ENCODE measurements at places on chromosomes 3 and 15.

- no peak for DNase-seq
Measured at GRCh38 chr3:4751502-4752101, 227.6 kb upstream of the BHLHE40 start.

- no peak for DNase-seq
Measured at GRCh38 chr3:36695113-36695768, 69.1 kb downstream of the DCLK3 start.

GRCh38 chr3:53555068-53555588 is 60.7 kb downstream of the CACNA1D start:
- DNase-seq, result no peak

GRCh38 chr3:178217479-178217878 is 318.8 kb upstream of the KCNMB2 start:
- DNase-seq, result no peak

DNA sequence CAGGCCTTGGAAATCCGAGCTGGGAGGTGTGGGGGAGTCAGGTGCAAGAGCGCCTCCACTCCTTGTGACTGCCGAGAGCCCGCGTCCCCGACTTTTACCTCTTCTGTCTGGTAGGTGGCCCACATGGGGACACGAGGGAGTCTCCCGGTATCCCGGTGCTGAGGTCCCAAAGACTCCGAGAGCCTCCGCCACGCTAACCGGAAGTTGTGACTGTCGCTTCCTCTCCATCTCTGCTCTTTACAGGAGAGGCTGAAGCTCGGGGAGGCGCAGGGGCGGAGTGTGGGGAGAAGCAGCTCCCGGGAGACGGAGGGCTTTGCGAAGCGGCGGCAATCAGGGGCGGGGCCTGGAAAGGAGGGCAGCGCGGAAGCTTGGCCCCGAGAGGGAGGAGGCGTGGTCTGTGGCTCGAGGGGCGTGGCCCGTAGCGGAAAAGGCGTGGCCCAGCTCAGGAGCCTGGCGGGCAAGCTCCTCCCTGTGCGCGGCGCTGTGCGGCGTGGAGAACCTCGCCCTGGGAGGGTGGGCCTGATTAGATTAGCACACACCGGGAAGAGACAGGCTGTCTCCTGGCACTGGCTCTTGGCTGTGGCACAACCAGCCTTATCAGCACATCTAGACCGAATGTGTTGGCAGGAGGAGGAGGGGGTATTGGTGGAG is 143.9 kb downstream of the GABRB3 start:
- no peak for DNase-seq

DNA sequence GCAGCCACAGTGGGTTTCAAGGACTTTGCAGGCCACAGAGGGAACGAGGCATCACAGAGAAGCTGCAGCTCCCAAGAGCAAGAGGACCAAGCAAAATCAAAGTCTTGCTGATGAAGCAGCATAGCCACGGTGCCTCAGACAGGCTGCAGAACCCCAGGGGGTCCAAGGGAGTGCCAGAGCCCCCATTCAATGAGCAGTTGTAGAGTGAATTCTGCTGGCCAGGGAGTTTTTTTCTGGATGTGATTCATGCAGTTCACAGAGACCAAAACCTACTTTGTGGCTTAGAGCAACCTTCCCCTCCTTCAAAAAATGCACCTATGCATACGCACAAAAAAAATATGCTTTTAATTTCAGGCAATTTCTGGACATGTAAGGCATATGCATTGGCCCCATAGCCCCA is 409.0 kb downstream of the VPS13C start:
- DNase-seq, result no peak

DNA sequence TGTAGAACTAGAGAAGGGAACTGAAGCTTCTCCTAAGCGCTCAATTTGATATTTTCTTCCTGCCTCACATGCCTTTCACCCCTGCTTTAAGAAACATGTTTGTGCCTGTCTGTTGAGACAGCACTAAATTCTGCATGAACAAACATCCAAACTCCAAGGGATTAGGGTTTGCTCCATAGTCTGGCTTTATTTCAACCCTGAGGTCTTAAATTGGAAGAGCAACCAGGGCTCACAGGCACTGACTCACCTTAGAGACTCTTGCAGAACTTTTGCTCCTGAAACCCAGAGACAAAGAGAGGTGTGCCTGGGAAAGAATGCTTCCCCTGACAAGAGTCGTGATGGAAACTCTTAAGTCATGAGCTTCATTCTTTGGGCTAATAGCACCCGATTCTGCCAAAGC is 393.9 kb upstream of the MCTP2 start:
- DNase-seq, result no peak

DNA sequence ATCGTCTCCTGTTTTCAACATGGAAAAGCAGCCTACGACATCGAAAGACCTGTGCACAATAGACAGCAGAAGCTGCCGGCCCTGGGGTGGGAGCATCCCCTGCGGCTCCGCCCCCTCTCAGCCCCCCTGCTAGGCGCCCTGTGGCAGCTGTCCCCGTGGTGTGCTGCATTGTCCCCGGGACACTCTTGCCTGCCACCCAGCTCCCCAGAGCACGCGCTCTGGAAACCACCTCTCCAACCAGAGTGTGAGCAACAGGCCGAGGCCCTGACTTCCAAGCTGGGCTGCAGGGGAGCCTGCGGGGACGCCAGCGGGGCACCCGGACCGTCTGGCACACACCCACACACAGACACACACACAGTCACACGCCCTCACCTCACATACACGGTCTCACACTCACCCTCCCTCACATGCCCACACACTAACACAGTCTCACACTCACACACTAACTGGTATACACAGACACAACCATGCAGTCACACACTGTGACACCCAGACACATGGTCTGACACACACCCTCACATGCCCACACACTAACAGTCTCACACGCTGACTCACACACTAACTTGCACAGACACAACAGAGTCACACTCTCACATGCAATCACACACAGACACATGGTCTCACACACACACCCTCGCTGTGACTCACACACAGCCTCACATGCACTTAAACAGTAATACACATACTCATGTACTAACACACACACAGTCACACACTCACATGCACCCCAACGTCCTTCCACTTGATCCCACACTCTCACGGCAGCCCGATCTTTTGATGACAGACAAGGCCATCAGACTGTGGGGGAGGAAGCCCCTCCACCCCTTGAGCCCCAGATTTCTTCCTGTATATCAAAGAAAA is 94.7 kb downstream of the OCA2 start:
- DNase-seq, result no peak

- no peak for DNase-seq
Measured at GRCh38 chr3:138034918-138035317, 25.0 kb downstream of the CLDN18 start.

DNA sequence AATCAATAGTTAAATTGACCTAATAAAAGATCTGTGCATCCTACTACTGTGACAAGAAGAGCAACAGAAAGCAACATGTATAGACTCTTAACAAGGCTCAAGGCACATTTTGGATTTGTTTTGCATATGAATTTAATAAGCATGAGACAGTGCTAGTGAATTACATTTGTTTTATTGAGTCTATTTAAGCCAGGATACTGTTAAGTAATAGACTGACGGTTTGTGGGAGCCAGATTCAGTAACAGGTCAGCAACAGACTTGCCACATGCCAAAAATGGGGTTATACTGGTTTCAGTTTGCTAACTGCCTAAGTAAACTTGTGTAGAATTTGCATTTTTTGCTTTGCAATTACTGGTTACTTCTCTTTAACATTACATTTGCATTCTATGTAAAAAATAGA is 54.0 kb downstream of the MBNL1 start:
- DNase-seq, result no peak

DNA sequence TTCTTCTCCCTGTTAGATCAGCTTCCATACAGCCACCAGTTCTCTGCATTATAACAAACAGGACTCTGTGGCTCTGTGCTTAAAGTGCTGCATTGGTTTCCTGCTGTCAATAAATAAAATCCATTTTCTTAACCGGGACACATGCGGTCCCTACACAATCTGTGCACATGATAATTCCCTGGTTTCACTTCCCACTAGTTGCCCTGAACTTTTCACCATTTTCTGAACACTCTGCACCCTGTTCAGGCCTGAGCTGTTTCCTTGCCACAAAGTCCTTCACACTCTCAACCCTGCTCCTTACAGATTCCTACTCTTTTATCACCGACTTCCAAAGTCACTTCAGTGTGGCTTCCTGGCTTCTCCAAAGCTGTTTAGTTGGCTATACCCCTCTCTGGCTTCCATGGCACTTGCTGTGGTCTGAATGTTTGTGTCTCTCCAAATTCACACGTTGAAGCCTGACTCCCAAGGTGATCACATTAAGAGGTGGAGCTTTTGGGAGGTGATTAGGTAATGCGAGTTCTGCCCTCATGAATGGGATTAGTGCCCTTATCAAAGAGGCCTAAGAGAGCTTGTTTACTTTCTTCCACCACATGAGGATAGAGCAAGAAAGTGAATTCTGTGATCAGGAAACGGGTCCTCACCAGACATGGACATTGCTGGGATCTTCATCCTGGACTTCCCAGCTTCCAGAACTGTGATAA is 233.4 kb downstream of the CHST2 start:
- no peak for DNase-seq

DNA sequence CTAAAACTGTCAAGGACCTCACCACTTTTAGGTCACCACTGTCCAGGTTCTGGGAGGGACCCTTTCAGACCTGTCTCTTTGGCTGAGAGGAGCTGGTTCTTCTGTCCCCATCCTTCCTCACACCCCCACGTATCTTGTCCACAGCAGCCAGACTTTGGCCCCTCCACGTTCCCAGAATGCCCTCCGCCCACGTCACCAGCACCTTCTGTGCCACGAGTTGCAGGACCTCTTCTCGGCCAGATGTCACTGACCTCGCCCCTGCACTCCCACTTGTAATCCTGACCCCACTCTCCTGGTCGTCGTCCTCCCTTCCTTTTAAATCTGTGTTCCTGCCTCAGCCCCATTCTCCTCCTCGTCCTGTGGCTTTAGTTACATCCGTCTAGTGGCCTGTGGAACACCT is 22.6 kb upstream of the SEC13 start:
- no peak for DNase-seq

- DNase-seq, result no peak
Measured at GRCh38 chr15:52394118-52394517, 98.5 kb upstream of the MYO5C start.

DNA sequence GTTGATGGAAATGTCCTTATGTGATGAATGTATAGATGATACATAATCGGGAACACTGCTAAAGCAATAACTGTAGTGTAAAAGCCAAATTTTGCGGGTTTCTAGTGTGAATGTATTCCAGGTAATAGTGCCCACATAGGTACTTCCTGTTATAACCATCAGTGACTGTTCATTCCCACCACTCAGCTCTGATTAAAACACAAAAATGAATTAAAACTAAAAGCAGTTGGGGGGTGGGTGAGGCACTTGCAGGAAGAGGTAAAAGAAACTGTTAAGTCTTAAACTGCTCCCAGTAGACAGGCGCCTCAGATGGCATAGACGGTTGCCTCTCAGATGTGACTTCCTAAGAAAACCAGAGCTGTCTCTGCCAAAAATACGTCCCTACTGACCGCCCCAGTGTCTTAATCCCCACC is 893 bp upstream of the MTHFS start:
- no peak for DNase-seq

DNA sequence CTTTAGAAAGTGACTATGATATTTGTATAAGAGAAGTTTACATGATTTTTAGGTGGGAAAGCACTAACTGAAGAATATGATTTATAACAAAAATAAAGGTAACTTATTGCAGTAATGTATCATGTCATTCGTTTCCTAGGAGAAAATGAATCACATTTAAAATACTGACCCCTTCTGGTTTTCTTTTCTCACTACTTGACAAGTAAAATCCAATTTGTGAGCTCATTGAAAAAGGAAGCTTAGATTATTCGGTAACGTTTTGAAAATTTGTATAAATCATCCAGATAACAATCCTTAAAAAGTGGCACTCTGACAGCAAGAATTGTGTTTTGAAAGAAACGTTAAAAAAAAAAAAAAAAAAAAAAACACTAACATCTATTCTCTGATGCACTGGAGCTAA is 39.0 kb downstream of the NSUN3 start:
- DNase-seq, result no peak

DNA sequence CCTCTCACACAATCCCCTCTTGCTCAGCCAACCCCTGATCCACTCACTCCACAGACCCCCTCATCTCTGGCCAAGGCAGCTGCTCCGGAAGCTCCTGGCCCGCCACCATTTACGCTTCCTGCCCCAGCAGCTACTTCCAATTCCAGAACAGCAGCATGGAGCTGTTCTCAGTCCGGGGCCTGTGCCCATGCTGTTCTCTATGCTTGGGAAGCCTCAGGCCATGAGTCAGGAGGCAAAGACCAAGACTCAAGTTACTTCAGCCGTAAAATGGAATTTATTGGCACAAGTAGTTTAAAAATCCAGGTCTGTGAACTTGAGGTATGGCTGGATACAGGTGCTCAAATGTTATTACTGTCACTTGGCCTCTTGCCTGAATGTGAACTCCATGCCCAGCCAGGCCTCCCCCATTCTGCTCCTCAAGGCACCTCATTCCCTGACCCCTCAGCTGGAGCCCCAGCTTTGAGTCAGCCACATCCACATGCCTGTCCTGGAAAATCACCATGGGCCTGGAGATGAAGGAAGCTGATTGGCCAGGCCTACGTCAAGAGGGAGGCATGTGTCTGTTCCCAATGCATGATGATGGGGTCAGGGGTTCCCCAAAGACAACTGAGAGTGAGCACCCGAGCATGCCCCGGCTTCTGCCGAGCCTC is 31.4 kb upstream of the CACNA2D2 start:
- DNase-seq, result no peak

All from NCI-H1092 treated with DMSO at 0.1 percent for 48 hours (cell line).